ENCODE measurements at places on chromosomes 12 and 14. TPM values are rescaled to one million over a fixed set of nuclear protein-coding genes. Genes with fewer than 3 reads are reported as not detected.

- H3K4me1 ChIP-seq = no peaks in the 10 kb centered on the region
- no peaks in the 10 kb centered on the region for H3K36me3 ChIP-seq
- H3K27ac ChIP-seq = no peak overlapping the region
- H3K4me3 ChIP-seq = no peak overlapping the region
- H3K27me3 ChIP-seq = no peaks in the 10 kb centered on the region
These were observed 41.2 kb downstream of the DGLUCY start for GRCh38 chr14:91154851-91155625.

- DNase-seq = no peak
- H3K27ac ChIP-seq = no peak overlapping the region
- H3K27me3 ChIP-seq = no peaks in the 10 kb centered on the region
- H3K4me1 ChIP-seq = no peaks in the 10 kb centered on the region
- no peaks in the 10 kb centered on the region for H3K36me3 ChIP-seq
These were observed 22.2 kb upstream of the NUAK1 start for GRCh38 chr12:106160915-106161314.

DNA sequence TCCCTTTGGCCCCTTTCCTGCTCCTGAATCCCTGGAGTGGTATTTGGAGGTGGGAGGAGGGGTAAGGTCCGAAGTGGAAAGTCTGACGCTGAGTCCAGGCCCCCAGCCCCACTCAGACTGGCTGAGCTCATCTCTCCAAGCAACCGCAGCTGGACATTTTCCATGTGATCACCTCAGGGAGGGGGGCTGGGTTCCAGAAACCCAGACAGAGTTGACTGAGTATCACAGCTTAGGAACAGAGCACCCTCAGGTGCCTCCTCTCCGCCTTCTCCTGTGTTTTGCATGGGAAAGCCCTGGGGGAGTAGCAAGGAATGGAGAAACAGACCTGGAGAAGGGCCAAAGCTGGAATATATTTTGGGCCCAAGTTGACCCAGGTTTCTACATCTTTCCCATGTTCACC lies 8.0 kb upstream of the ITGA5 start:
- H3K36me3 ChIP-seq = no peaks in the 10 kb centered on the region
- H3K27ac ChIP-seq = peak overlapping the region; percentile 38
- H3K4me1 ChIP-seq = peaks cover 2% of the 10 kb centered on the region
- H3K4me3 ChIP-seq = no peak overlapping the region
- no peak for DNase-seq

DNA sequence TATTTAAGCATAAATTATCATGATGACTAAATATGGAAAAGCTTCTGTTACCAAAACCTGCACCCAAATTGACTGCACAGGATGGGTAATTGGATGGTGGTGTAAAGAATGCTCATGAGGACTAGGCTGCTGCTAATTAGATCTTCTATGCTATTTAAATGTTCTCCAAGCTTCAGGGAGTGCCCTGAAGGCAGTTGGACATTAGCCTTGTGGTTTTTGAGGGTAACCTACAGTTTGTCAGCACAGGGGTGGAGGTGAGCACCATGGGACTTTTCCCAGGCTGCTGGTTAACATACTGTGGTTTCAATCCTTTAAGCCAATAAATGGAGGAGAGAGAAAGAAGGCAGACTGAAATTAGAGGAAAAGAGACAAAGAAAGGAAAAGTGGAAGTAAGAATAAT lies 145.0 kb downstream of the WIF1 start:
- no peaks in the 10 kb centered on the region for H3K27me3 ChIP-seq
- no peak overlapping the region for H3K27ac ChIP-seq
- no peaks in the 10 kb centered on the region for H3K36me3 ChIP-seq
- DNase-seq = no peak

Gene MYF5
- total RNA-seq = not detected

GRCh38 chr12:19957308-19958125 lies 410.8 kb upstream of the PDE3A start:
- H3K4me1 ChIP-seq = no peaks in the 10 kb centered on the region
- H3K4me3 ChIP-seq = no peak overlapping the region

Gene POU6F1
- 29.3 TPM for total RNA-seq

DNA sequence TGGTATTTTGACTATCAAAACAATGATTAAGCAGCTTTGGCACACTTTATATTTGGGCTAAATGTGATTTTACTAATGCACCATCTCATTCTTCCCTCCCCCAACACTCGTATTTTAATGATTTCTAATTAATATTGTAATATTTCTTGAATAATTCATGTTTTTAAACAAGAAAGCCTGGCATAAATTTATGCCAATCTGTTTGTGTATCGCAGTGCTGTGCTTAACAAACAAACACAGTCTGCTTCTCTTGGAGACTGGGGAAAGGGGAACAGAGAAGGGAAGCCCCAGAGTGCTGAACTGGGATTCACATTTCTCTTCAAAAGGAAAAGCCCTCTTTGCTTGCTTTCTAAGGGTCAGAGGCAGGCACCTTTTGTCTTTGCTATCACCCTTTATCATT lies 496.9 kb upstream of the STXBP6 start:
- no peak for DNase-seq
- H3K27me3 ChIP-seq = no peaks in the 10 kb centered on the region
- H3K4me1 ChIP-seq = no peaks in the 10 kb centered on the region
- H3K4me3 ChIP-seq = no peak overlapping the region
- no peaks in the 10 kb centered on the region for H3K36me3 ChIP-seq
- no peak overlapping the region for H3K27ac ChIP-seq

DNA sequence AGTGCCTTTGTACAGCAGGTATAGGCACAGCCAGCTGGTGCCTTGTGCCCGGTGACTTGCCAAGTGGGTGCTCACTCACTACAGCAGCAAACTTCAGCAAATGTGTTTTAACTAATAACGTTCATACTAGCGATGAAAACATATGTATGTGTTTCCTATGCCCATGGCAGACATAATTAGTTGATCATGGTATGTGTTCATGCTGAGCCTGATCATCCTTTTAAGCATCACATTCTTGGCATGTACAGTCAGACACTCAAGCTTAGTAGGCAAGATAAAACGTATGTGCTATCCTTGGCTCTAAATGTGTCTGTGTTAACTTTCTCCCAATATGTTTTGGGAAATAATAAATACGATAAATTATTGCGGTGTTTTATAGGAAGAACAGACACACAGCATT lies 55.6 kb downstream of the RASSF8 start:
- H3K4me1 ChIP-seq = peaks cover 2% of the 10 kb centered on the region
- DNase-seq = no peak
- no peak overlapping the region for H3K4me3 ChIP-seq

DNA sequence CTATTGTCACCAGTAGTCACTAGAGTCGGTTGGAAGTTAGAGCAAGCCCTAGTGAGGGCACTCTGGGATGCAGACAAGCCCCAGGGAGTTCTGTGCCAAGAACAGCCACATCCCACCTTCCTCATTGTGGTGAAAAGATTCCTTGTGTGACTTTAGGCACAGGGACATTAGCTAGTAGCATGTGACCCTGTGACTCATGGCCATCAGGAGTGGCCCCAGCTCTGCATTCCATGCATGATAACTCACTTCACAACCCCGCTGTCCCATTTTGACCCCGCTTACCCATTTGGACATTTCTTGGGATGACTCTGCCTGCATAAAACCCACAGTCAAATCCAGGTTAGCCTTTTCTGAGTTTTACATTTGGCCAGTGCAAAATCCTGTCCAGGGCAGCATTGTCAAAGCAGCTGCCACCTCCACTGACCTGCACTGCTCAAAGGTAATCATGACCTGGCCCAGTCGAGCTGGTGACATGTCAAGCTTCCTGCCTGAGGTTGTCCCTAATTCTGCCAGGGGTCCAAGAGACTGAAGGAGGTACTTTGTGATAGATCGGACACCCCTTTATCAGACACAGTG lies 430.5 kb downstream of the DPF3 start:
- no peaks in the 10 kb centered on the region for H3K36me3 ChIP-seq
- H3K27ac ChIP-seq = no peak overlapping the region
- H3K27me3 ChIP-seq = no peaks in the 10 kb centered on the region

DNA sequence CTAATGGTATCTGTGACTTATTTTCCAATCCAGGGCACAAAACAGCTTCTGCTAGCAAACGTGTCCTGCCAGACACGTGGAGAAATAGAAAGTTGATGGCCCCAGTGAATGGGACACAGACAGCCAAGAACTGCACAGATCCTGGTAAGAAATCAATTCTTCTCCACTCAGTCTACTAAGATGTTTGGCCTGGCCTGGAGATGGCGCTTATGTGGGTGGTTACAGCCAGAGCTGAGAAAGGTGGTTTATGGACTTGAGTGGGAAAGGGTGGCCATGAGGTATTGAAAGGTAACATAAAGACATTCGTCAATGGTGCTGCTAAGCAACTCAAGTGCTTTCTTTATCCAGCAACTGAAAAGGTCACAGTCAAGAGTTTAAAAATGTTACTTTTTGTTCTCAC lies 2.9 kb downstream of the SLC24A4 start:
- H3K27ac ChIP-seq = no peak overlapping the region
- no peaks in the 10 kb centered on the region for H3K36me3 ChIP-seq
- H3K4me1 ChIP-seq = no peaks in the 10 kb centered on the region
- no peak for DNase-seq

DNA sequence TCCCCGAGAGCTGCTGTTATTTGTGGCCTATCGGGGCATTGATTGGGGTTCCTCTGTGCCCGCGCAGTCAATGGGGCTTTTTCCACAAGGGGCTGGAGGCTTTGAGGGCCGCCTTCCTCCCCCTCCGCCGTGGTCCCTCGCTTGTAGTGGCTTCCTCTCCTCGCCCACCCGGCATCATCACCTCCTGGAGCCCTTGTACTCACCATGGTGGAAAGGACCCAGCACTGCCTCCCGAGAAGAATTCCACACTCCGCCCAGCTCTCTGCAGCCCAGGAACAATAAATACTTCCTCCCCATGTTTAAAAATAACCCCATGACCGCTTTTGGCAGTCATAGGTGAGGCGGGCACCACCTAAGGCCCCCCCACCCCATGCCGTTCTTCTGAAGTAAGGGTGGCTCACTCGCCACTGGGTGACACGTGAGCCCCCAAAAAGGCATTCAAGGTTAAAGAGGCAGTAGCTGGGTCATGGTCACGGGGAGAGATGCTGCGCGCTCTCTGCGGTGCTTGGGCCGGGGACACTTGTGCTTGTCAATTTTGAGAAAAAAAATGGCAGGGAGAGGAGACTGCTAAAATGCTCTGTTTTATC lies at the start of gene MYL2:
TSS of gene MYL2 (minus strand) at position 256 of the 587 bp plus-strand sequence. CDS start at position 206, 50 bp downstream.
- H3K36me3 ChIP-seq = no peaks in the 10 kb centered on the region
- no peak within 1 kb of the TSS for H3K27ac ChIP-seq
- H3K27me3 ChIP-seq = no peaks in the 10 kb centered on the region
- DNase-seq = no peak

GRCh38 chr12:3473844-3474243 lies 17.2 kb upstream of the PRMT8 start:
- no peaks in the 10 kb centered on the region for H3K36me3 ChIP-seq
- H3K27ac ChIP-seq = no peak overlapping the region
- no peak overlapping the region for H3K4me3 ChIP-seq
- no peaks in the 10 kb centered on the region for H3K4me1 ChIP-seq
- no peak for DNase-seq

- no peaks in the 10 kb centered on the region for H3K36me3 ChIP-seq
- H3K27me3 ChIP-seq = no peaks in the 10 kb centered on the region
- H3K4me3 ChIP-seq = no peak overlapping the region
- peak; percentile 93 for DNase-seq
- no peaks in the 10 kb centered on the region for H3K4me1 ChIP-seq
- no peak overlapping the region for H3K27ac ChIP-seq
These were observed 198.2 kb downstream of the TSPAN9 start for GRCh38 chr12:3275171-3276041.

- no peaks in the 10 kb centered on the region for H3K36me3 ChIP-seq
- DNase-seq = no peak
- no peaks in the 10 kb centered on the region for H3K27me3 ChIP-seq
These were observed 87.9 kb downstream of the ATP23 start for GRCh38 chr12:58029260-58029659.

DNA sequence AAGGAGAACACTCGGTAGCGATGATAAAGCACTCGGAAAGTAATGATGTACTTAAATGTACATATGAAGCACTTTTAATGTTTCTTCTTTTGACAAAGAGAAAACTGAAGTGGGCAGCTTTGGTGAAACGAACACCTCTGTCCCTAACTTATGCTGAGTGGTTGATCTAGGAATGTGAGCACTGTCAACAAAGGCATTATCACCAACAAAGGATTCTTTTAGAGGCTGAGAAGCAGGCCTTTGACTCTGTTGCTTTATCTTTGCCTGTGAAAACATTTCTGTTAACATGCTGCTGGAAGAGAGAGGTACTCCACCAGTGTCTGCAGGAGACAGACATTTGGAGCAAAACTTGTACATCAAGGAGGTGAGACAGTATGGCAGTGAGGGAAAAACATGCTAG lies 103.2 kb upstream of the VRK1 start:
- DNase-seq = no peak
- H3K36me3 ChIP-seq = no peaks in the 10 kb centered on the region
- peaks cover 2% of the 10 kb centered on the region for H3K27me3 ChIP-seq
- H3K4me1 ChIP-seq = no peaks in the 10 kb centered on the region
- no peak overlapping the region for H3K4me3 ChIP-seq

Gene SMCO3
- 0.26 TPM for total RNA-seq

Gene KCNK10
- total RNA-seq = not detected

Gene SYNDIG1L
- total RNA-seq = 1.2 TPM

DNA sequence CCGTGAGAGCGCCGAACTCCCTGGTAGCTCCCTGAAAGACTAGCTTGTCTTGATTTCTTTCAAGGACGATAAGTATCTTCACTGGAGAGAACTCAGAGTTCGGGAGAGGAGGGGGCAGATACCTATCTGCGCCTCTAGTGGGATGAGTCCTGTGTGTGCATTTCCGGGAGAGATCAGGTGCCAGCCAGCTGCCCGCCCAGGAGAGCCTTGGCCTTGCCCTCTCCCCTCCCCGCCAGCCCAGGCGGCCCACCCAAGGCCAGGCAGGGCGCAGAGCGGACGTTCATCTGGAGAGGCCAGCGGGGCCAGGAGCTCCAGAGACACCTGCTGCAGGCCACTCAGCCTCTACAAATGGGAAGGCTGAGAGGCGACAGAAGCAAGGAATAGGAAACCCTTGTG lies 1.0 kb downstream of the CD9 start:
- peak overlapping the region; percentile 87 for H3K27ac ChIP-seq
- H3K4me3 ChIP-seq = peak overlapping the region; percentile 91
- H3K27me3 ChIP-seq = no peaks in the 10 kb centered on the region
- peaks cover 2% of the 10 kb centered on the region for H3K4me1 ChIP-seq
- DNase-seq = peak; percentile 63
- no peaks in the 10 kb centered on the region for H3K36me3 ChIP-seq

GRCh38 chr12:99367181-99367580 lies 280.4 kb upstream of the GARIN6 start:
- no peak for DNase-seq
- H3K27ac ChIP-seq = no peak overlapping the region
- no peaks in the 10 kb centered on the region for H3K4me1 ChIP-seq
- no peaks in the 10 kb centered on the region for H3K27me3 ChIP-seq

DNA sequence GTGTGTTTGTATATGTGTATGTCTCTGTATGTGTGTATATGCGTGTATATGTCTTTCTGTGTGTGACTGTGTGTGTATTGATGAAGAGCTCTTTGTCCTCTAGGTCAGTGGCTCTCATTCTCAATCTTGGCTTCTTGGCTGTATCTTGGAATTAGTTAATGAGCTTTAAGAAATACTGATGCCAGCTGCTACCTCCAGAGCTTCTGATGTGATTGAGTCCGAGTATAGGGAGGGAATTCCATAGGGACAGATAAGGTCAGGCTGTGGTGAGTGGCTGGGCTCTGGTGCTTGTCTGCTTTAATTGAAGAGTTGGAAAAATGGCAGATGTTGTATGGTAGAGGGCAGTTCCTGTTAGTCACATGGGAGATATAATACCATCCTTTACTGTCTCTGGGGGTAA lies 140.1 kb downstream of the C12orf75 start:
- H3K4me3 ChIP-seq = no peak overlapping the region
- no peak overlapping the region for H3K27ac ChIP-seq
- peaks cover 2% of the 10 kb centered on the region for H3K4me1 ChIP-seq
- no peaks in the 10 kb centered on the region for H3K27me3 ChIP-seq
- H3K36me3 ChIP-seq = no peaks in the 10 kb centered on the region
- DNase-seq = no peak

- H3K4me3 ChIP-seq = no peak overlapping the region
- no peak for DNase-seq
- no peaks in the 10 kb centered on the region for H3K27me3 ChIP-seq
- no peaks in the 10 kb centered on the region for H3K36me3 ChIP-seq
- H3K27ac ChIP-seq = no peak overlapping the region
These were observed 156.0 kb downstream of the EPS8 start for GRCh38 chr12:15633201-15633600.
